ENCODE measurements at places on chromosomes 16 and 17. TPM values are rescaled to one million over a fixed set of nuclear protein-coding genes. Genes with fewer than 3 reads are reported as not detected.

- ATAC-seq: peak; percentile 10
Measured at GRCh38 chr16:84741340-84741830, 41.6 kb downstream of the USP10 start.

DNA sequence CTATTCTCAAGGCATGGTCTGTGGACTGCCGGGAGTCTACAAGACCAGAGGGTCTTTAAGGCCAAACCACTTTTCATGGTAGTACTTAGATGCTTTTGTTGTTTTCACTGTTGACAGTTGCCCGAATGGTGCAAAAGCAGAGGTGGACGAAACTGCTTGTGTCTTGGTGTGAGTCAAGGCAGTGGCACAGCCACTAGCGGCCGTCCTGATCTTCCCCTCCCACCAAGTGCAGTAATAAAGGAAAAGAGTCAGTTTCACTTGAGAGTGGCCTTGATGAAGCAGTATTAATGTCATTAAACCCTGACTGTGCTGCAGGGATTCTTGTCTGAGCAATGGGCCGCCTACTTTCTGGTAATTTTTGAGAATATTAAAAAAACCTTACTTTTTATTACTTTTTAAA lies 109.1 kb downstream of the PRKCA start:
- no peak for ATAC-seq

DNA sequence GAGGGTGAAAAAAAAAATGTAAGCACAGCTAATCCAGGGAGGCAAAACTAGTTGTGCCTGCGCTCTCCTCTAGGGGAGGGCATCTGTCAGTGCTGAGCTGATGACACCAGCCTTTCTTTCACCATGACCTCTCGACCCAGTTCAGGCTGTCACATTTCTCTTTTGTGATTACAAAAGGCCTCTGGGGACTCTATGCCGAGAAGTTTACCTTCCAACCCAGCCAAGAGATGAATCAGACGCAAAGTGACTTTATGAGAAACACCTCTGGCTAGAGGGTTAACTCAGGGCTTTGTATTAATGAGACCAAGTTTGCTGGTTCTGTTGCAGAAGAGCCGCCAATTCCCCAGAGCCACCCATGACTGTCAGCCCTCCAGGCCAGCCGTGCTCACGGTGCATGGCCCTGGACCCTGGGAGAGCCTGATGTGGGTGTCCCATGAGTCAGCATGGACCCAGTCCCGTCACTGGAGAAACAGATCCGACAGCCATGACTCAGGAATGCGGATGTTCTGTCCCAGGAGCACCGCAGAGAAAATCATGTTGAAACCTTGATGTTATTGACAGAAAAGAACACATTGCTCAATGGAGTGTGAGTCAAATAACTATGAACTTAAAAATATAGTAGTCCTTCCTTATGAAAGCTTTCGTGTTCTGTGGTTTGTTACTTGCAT lies 437.2 kb downstream of the HS3ST3B1 start:
- peak; percentile 82 for ATAC-seq

Gene TMC8
- total RNA-seq: 1.7 TPM

Gene NOG
- not detected for total RNA-seq

GRCh38 chr16:70757183-70757582 lies 43.8 kb downstream of the VAC14 start:
- no peak for ATAC-seq

Gene MARCHF10
- total RNA-seq: 0.19 TPM

Gene MYO15B
- 76.1 TPM for total RNA-seq

Gene TBC1D3H
- total RNA-seq: not detected

DNA sequence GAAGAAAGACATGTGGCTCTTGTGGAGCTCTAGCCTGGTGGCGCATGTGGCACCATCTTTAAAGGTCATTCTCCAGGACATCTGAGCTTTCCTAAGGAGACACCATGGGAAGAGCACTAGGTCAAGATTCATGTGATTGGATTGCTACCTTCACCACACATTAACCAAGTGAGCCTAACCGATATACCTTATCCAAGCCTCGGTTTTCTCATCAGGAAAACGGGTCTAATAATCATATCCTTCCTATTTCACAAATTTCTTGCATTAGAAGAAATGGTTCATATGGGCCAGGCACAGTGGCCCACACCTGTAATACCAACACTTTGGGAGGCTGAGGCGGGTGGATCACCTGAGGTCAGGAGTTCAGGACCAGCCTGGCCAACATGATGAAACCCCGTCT lies 58.3 kb downstream of the TMEM186 start:
- ATAC-seq: no peak

Gene PSMD3
- total RNA-seq: 84.4 TPM

- no peak for ATAC-seq
Measured at GRCh38 chr16:878072-878784, 77.7 kb upstream of the GNG13 start.

GRCh38 chr17:36601303-36602029 lies at the start of gene MRM1:
TSS of gene MRM1 (plus strand) at chr17:36601583. CDS start at chr17:36601811, 228 bp downstream.
- peak; percentile 95 for ATAC-seq

Gene KRT36
- total RNA-seq: not detected

DNA sequence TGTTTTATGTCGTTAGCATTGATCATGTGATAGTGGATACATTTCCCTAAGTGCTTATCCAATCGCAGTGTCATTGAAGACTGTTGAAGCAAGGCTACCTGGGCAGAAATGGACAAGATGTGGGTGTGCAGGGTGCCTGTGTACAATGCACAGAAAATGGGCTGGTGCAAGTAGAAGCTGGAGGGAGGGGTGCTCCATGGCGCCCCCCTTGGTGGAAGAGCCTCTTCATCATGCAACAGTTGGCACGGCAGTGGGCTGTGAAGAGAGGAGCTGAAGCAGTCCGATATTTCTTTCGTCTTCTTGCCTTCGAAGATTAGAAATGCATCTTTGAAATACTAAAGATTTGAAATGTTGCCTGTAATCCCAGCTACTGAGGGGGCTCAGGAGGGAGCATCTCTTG lies 100.5 kb downstream of the PLCG2 start:
- ATAC-seq: no peak

Gene MYL11
- total RNA-seq: not detected

DNA sequence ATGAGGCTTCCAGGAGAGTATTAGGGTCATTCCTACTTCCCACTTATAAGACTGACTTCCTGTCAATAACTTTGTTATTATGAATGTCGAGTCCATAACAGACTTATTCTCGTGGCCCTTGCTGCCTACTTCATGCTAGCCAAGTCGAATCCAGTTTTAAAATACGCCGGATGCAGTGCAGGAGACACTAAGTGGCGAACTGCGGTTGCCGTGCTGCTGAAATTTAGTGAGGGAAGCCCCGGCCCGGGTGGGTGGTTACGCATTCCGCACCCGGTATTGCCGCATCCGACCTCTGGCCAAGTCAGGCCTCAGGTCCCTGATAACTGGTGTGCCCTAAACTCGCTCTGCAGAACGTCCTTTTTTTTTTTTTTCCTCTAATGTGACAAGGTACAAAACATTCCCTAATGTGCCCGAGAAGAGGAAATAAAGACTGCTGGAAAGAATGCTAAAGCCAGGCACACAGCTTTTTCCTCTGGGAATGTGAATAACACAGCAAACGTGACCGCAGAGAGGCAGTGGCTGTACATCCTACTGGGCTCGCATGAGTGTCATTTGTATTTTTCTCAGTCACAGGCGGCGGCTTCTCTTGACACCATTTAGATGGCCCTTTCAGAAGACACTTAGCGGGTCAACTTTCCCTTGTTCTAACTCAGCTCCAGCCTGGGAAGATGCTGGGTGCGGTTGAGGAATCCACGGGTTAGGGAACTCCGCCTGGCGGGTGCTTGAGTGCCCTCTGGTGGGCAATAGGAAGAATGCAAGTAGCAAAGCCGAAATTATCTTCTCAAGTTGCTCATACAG lies 7.1 kb upstream of the AKTIP start:
- peak; percentile 82 for ATAC-seq

- peak; percentile 36 for ATAC-seq
Measured at GRCh38 chr17:57379237-57379894, 123.0 kb downstream of the MSI2 start.

- ATAC-seq: no peak
Measured at GRCh38 chr16:73997340-73997711, 299.3 kb upstream of the PSMD7 start.

- ATAC-seq: no peak
Measured at GRCh38 chr16:2753733-2754020, 1.2 kb downstream of the SRRM2 start.

- ATAC-seq: no peak
Measured at GRCh38 chr17:45869676-45870341, 24.5 kb upstream of the MAPT start.

- no peak for ATAC-seq
Measured at GRCh38 chr16:49116873-49117272, 164.8 kb downstream of the CBLN1 start.

- no peak for ATAC-seq
Measured at GRCh38 chr16:10039220-10040096, 142.8 kb downstream of the GRIN2A start.

DNA sequence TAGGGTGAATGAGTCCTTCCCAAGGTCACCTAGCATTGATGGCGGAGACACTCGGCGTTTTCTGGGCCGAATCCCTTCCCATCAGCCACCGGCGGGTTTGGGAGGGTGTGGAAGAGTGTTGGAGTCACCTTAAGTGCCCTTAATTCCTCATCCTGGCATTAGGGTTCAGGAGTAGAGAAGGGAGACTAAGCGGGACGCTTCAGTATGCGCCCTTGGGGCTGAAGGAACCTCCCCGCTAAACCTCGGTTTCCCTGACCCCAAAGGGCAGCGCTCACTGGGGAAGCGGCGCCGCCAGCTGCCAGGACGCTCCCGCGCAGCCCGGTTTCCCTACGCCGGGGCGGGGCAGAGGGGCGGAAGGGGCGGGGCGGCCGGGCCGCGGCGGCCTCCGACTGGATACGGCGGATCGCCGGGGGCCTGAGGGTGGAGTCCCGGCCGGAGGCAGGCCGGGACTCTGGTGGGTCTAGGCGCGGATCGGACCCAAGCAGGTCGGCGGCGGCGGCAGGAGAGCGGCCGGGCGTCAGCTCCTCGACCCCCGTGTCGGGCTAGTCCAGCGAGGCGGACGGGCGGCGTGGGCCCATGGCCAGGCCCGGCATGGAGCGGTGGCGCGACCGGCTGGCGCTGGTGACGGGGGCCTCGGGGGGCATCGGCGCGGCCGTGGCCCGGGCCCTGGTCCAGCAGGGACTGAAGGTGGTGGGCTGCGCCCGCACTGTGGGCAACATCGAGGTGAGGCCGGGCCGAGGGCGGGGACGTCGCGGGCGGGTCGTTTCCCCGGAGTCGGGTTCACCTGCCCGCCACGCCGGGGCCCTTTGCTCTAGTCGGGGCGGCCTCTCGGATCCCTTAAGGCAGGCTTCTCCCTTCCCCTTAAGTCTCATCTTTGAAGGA lies at the start of gene DHRS11:
Gene DHRS11, plus strand, starts transcription at position 446 of the 882 bp plus-strand sequence. Its CDS starts 131 bp downstream, at position 577.
- ATAC-seq: peak; percentile 98

DNA sequence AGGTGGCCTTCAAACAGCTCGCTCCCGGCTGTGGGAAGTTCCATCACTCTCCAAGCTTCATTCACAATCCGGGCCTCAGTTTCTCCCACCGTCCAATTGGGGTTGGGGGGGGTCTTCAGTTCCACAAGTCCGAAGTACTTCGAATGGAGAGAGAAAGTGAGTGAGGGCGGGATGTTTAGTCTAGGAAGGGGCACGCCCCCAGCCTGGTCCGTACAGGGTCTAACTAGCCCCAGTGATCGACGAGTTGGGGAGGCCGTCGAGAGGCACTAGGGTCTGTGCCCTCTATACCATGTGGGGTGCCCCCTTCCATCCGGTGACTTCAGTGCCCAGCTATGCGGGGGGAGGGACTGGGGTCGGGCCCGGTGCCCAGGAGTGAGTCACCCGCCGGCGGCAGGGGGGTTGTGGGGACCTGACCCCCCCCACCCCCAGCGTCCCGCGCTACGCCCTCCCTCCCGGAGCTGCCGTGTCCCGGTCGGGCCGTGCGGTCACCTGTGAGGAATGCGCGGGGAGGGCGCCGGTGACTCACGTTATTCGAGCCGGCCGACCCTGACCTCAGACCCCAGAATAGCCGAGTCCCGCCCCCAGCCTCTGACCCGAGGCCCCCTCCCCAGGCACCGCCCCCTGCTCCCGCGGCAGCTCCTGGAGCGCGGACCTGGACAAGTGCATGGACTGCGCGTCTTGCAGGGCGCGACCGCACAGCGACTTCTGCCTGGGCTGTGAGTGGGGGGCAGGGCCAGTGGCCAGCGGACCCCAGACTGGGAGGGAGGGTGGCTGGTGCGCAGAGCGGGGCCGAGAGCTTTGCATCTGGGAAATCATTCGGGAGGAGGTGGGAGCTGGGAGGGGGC lies 658 bp downstream of the TNFRSF12A start:
- ATAC-seq: peak; percentile 60

DNA sequence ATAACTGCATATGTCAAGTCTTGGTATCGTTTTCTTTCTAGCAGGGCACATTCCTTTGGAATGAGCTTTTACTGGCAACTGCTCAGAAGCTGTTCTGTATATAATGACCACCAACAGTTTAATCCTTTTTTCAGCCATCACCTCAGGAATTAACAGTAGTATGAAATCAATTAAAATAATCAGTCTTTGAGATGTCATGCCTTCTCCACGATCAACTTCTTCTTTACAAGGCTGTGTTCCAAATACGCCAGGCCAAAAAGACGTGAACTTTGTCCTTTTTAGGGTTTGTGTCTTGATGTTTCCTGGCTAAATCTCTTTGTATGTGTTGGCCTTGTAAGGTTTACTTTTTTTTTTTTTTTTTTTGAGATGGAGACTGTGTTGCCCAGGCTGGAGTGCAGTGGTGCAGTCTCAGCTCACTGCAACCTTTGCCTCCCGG lies 54.9 kb downstream of the ABCC1 start:
- peak; percentile 61 for ATAC-seq

DNA sequence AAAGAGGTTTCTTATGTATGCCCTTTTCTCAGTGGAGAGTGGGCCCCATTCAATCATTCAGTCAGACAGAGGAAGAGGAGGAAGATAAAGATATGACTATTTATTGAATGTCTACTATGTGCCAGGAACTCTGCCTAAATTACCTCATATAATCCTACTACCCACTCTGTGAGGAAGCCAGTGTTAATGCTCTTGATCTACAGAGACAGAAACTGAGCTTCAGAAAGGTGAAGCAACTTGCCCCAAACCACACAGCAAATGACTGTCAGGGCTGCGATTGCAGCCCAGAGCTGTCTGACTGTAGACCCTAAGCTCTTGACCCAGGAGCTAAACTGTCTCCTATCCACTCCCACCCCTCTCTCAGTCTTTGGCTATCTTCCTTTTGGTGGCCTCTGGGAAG lies 8.4 kb downstream of the SRCIN1 start:
- no peak for ATAC-seq

Gene C16orf96
- not detected for total RNA-seq

Gene SSTR5
- total RNA-seq: not detected

Gene KRTAP1-5
- not detected for total RNA-seq

- peak; percentile 42 for ATAC-seq
Measured at GRCh38 chr16:24775455-24775854, 46.0 kb downstream of the TNRC6A start.

DNA sequence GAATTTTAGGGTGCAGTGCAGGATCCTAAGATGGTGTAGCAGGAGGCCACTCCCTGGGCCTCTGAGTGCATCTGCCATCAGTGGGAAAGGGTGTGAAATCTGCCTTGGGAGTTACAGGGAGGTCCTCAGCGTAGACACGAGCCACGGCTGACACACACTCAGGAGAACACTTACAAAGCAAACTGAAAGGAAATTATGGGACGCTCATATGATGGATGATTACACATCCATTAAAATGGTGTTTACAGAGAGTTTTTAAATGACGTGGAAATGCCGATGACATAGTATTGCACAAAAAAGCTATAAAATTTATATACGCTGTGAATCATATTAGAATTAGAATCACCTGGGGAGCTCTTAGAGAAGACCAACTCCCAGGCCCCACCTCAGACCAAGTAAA lies 175.2 kb downstream of the CCDC182 start:
- ATAC-seq: no peak
